Right renal pelvis (tissue), 4 donors: ENCODE measurements at places on chromosomes 6 and 20.
A peak's percentile ranks its signal among the peaks of the same experiment; 100 is the strongest.

DNA sequence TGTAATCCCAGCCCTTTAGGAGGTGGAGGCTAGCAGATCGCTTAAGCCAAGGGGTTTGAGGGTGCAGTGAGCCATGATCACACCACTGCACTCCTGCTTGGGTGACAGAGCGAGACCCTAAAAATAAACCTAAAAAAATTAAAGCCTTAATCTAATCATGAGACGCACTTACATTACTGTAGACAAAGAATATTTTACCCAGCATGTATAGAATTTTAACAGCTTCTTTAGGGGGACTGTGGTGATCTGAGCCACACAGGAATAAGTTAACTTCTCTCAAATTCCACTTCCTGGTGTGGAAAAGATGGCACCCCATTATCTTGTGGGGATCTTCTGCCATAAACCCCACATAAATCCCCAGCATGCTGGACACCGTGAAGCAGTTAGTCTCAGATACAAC, 2.3 kb upstream of the OOEP start:
- no peak for DNase-seq

DNA sequence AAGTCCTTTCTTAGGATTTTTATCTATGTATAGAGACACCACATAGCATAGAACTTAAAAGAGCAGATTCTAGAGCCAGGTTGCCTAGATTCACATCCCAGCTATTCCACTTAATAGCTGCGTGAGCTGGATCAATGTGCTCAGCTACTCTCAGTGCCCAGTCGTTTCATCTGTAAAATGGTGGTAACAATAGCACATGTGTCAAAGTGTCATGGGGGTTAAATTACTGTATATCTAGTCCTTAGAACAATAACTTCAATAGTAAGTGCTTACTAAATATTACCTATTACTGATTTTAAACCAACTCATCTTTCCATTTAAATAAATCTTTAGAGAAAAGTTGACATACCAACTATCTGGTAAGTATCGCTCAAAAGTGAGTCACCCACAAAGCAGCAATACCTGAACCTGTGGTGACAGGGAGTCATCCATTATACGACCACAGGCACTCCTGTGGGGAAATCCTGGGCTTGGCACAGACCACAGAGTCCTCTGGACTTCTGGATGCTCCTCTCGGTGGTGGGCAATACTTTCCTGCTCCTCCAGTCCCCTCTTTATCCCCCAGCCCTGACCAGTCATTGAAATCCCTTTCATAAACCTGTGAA, 154.8 kb downstream of the PDSS2 start:
- DNase-seq: no peak

DNA sequence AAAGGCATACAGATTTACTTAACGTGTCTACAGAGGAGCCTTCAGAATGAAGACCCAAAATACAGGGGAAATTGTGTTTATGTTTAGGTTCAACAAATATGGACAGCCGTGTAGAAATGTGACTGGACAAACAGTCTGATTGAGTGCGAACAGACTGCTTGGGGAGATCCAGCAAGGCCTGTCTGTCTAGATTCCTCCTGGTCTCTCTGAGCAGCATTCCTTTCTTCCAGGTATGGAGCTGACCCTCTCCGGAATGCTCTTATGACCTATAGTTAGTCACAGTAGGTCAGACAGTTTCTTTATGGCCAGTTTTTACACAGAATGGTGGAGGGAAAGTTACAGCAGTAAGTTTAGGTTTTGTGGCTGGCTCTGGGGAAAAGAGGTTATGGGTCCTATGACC, 9.0 kb downstream of the RIN2 start:
- DNase-seq: no peak

DNA sequence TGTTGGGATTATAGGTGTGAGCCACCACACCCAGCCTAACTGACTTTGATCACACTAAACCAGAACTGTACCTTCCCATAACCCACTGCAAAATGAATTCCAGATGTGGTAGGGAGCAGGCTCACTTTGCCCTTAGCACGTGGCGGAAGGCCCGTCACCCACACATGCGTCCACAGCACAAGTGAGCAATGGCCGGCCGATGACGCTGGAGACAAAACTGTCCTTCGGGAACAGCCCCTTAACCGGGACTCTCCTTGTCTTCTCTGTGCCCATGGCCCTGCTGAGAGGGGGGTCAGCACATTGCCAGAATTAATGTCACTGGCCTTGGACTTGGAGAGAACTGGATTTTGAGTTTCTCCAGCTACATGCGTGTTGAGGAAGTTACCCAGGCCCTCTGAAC, 107.2 kb downstream of the TOX2 start:
- no peak for DNase-seq

DNA sequence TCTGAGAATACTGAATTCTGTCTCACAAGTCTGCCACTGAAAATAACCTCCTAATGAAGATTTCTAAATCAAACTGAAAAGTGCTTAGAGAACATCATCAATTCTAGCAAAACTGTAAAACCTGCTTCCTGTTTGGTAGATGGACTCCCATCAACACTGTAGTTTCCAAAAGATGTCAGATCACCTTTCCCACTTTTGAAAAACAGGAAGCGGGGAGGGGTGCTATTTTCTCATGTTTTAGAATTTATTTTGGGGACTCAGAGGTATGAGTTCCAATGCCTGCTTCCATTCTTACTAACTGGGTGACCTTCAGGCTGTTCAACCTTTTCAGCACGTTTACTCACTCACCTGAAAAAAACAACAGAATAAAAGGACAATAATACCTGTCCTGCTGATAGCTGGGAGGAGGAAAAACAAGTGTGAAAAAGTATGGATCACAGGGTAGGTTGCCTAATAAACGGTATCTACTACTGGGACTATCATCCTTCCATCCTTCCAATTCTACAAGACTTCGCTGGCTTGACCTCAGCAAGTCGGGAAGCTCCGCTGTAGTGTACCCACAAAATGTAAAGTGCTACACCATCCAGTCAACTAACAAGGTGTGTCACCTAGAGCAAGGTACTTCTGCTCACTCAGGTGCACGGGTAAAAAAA, 1.1 kb downstream of the ATP5F1E start:
- DNase-seq: no peak

- DNase-seq: no peak
These were observed 210.1 kb upstream of the CCN2 start for GRCh38 chr6:132161283-132161682.

GRCh38 chr20:54062812-54063280, 7.5 kb downstream of the BCAS1 start:
- DNase-seq: no peak

DNA sequence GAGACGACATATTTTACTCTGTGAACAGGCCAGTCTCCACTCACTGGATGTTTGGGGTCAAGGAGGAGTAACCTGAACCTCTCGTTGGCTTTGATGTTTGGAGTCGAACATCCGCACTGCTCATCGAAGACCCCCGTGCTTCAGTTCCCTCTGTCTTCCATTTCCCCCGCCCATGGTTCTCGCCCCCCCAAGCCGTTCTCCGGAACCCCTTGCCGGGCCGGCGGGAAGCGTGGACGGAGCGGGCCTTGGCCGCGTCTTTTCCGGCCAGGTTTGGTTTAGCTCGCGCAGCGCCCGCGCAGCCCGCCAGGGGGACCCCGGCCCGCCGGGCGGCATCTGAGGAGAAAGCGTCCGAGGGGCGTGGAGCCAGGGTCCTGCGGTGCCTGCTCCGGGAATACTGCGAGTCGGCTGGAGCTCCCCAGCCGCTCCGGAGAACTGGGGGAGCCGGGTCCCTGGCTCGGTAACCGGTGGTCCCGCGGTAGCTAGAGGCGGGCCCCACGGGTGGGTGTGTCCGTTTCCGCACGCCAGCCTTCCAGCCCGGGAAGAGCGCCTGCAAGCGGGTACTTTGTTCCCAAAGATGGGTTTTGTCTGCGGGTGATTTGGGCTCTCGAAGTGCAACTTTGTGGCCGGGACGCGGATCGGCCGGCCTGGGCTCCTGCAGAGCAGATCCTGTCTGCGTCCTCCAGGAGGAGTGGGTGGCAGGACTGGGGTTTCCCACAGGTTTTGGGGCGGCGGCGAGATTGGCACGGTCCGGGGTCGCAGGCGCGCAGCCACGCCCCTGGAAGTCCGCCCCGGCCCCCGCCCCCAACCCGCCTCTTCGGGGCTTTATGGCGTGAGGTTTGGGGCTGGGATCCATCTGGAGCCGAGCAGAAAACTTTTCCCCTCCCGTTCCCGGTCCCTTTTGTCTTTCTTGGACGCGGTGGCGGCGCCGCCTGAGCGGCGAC, at the start of gene TMEM200A:
TSS of gene TMEM200A (plus strand) at position 852 of the 941 bp plus-strand sequence. CDS start 74,406 bp downstream, outside the sequence.
- DNase-seq: peak; percentile 61

- peak; percentile 49 for DNase-seq
These were observed 259.1 kb downstream of the HDGFL1 start for GRCh38 chr6:22828179-22829062.

- no peak for DNase-seq
These were observed 18.6 kb downstream of the CCDC167 start for GRCh38 chr6:37480951-37481534.

DNA sequence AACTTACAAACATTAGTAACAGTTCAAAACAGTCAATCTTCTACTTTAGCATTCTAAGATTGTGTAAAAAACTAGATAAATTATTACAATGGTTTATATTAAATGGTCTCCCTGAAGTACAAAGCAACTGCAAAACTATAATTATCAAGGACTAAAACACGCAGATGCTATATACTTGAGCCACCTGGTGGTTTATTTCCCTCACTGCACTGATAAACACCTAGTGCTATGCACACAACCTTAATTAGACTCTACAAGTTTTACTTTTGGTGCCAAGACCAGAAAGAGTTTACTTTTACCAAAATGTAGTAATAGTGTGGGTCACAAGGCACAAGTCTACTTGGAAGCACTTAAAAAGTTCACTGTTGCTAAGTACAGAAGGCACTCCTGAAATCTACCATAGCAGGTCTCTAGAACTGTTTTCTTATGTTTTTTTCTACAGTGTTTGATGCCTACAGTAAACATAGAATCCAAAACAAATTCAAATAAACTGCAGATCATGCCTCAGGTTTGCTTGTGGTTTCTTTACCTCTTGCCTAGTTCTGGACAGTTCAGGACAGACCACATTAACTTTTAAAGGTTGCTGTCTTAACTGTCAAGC, 49.2 kb downstream of the GMDS start:
- peak; percentile 49 for DNase-seq

DNA sequence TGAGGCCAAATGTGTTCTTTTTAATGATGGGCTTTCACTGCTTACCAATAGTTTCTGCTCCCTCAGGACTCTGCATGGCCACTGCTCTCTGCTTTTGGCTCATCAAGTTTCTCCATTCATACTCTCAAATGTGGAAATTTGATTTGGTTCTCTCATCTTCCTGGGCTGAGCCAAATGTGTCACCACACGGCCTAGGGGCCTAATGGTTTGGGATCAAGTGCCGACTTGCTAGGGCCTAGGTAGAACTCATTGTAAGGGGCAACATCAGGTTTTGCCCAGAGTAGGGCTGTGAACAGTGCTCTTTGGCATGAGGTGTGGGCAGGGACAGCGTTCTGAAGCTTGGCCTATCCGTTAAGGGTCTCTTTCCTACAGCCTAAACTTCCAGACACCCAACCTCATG, 3.9 kb upstream of the MRPS10 start:
- DNase-seq: no peak

DNA sequence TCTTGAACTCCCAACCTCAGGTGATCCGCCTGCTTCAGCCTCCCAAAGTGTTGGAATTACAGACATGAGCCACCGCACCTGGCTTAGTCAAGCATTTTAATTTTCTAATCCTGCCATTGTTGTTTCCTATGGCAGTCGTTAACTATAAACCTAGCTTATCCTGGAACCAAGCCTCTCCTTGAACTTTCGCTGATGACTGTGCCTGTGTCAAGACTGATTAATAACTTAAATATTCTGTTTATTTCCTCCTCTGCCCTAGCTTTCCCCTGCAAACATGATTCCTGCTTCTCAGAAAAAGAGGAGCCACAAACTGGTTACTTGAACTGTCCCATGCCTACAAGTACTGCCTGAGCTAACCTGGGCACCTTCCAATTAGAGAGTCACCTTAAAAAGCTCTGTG, 1.5 kb downstream of the VNN1 start:
- DNase-seq: no peak

- no peak for DNase-seq
These were observed 12.1 kb downstream of the BPIFB3 start for GRCh38 chr20:33065785-33066184.

- DNase-seq: no peak
These were observed 281.7 kb upstream of the PRDM1 start for GRCh38 chr6:105804424-105804823.

- no peak for DNase-seq
These were observed 162.8 kb downstream of the GRM1 start for GRCh38 chr6:146191612-146192011.

- no peak for DNase-seq
These were observed 216.3 kb downstream of the ERMARD start for GRCh38 chr6:169967687-169968086.

DNA sequence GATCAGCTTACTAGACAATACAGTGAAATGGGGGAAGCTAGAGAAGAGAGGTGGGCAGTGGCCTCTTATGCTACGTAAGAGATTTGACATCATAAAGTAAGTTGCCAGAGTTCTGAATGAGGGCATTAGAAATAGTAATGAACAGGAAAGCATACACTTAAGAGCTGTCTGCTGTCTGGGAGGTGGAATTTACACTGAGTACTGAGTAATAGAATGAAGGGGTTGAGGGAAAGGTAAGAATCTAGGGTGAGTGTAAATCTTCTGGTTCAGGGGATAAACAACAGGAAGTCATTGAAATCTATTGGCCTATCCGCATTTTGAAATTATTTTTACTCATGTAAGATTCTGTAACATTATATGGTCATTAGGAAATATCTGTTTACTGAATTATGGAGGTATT, 35.8 kb downstream of the HLA-DMB start:
- DNase-seq: no peak

DNA sequence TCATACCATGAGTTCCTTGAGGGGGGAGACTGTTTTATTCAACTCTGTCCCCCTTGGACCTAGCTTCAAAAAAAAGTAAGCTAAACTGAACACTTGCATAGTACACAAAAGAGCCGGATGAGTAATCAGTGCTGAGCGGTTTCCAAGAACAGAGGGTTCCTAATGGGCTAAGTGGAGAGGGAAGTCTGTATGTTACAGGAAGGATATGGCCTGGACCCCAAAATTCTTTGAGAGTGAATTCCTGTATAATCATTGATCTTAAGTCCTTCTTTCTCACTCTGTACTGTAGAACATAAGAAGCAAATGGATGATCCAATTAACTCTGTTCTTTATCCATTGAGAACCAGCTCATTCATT, 324.7 kb upstream of the CNR1 start:
- no peak for DNase-seq

DNA sequence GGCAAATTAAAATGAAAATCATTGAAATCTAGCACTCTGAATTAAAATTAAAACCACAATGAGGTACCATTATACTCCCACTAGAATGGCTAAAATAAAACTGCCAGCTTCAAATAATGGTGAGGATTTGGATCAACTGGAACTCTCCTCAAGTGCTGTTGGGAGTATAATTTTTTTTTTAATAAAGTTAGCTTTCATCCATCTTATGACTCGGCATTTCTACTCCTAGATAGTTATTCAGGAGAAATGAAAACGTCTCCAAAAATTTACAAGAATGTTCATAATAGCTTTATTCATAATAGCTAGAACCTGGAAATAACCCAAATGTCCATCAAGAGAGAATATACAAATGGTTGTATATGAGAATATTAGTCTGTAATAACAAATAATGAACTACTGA, 63.2 kb downstream of the ASXL1 start:
- DNase-seq: no peak
